ENCODE measurements at places on chromosomes 3 and 15.

DNA sequence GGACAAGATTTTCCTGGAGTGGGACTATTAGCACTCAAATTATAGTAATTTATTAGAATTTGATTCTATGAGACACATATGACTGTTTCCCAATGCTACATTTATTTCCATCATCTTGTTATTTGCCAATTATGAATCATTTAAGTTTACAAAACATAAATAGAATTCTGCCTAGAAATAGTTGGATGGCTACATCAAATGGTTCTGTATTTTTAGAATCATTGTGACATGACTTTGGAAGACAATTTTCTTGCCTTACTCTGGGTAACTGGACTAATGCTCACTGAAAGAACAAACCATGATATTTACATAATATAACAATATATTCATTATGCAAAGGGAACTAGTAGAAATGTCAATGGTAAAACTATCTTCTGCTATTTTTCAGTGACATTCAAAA lies 173.5 kb downstream of the ZIC1 start:
- DNase-seq, result no peak

DNA sequence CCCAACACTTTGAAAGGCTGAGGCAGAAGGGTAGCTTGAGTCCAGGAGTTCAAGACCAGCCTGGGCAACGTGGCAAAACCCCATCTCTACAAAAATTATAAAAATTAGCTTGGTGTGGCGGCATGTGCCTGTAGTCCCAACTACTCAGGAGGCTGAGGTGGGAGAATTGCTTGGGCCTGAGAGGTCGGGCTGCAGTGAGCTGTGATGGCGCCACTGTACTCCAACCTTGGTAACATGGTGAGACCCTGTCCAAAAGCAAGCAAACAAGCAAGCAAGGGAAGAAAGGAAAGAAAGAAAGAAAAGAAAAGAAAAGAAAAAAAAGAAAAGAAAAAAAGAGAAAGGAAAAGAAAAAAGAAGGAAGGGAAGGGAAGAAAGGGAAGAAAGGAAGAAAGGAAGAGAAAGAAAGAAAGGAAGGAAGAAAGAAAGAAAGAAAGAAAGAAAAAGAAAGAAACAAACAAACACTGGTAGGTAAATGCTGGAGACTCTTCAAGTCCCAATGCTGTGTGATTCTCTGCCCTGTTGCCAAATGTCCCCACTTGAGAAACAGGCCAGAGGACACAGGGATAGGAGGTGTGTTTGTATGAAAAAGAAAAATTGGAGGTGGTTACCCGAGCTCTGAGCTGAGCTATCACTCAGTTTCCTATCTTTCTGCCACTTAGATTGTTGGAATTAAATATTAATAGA lies 121.1 kb downstream of the RAB11A start:
- DNase-seq, result no peak

GRCh38 chr15:85706779-85707518 lies 87.8 kb downstream of the KLHL25 start:
- peak; percentile 51 for DNase-seq

DNA sequence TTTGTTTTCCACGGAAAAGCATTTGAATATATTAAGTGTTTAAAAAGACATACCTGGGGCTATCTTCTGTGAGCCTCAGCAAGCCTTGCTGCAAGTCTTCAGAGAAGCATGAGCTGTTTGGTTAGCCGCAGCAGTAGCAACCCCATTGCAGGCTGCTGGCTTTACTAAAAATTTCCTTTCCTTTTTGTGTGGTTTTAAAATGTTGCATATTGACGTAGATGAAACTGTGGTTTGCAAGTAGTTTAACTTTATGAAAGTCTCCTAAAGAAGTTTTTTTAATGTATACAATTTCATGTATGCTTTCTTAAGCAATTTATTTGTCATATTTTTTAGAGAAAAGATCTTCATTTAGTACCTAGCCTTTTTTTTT lies at the start of gene GPR171:
GPR171 (minus strand) TSS at position 166 of the 370 bp plus-strand sequence. CDS start 3,830 bp downstream, outside the sequence.
- DNase-seq, result peak; percentile 75

DNA sequence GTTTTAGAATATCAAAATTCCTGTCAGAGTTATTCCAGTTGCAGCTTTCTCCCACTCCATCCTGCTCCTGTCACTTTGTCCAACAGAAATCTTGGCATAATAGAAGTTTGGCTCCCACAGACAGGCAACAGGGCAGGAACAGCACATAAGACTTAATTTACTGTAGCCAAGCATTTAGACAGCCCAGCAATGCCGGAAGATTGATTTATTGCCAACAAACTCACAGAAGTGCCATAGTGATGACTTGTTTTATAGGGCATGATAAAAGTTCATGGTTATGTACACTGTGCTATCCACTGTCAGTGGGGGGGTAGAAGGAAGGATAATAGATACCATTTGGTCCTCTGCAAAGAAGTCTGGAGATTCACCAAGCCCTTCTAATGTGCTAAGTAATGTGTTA lies 98.3 kb upstream of the CBLB start:
- DNase-seq, result no peak

GRCh38 chr3:149466192-149466591 lies 8.3 kb upstream of the TM4SF4 start:
- DNase-seq, result no peak

- no peak for DNase-seq
Observed at GRCh38 chr3:7657214-7658112, 796.5 kb downstream of the GRM7 start.

DNA sequence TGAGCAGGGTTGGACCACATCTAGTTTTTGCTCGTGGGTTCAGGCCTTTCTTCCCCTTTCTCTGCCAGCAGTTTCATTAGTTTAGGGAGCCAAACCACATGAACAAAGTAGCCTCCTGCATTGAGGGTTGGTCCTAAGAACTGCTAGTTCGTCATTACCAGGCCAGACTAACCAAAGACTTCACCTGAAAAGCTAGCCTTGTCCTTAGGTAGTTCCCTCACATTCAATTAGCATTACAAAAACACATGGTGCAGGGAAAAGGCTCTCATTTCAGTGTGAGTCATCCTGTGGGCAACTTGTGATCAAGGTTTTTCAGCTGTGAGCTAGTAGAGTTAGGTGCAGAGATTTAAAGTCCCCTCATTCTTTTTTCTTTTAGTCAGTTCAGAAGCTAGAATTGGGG lies 279.3 kb upstream of the CTNNB1 start:
- DNase-seq, result no peak

- DNase-seq, result no peak
Observed at GRCh38 chr15:39140060-39140604, 440.7 kb upstream of the THBS1 start.

- DNase-seq, result peak; percentile 22
Observed at GRCh38 chr3:188049606-188050530, 104.1 kb upstream of the LPP start.

- no peak for DNase-seq
Observed at GRCh38 chr15:70588613-70589012, 174.7 kb downstream of the UACA start.

- DNase-seq, result peak; percentile 77
Observed at GRCh38 chr3:51501833-51502561, 2.2 kb upstream of the DCAF1 start.

DNA sequence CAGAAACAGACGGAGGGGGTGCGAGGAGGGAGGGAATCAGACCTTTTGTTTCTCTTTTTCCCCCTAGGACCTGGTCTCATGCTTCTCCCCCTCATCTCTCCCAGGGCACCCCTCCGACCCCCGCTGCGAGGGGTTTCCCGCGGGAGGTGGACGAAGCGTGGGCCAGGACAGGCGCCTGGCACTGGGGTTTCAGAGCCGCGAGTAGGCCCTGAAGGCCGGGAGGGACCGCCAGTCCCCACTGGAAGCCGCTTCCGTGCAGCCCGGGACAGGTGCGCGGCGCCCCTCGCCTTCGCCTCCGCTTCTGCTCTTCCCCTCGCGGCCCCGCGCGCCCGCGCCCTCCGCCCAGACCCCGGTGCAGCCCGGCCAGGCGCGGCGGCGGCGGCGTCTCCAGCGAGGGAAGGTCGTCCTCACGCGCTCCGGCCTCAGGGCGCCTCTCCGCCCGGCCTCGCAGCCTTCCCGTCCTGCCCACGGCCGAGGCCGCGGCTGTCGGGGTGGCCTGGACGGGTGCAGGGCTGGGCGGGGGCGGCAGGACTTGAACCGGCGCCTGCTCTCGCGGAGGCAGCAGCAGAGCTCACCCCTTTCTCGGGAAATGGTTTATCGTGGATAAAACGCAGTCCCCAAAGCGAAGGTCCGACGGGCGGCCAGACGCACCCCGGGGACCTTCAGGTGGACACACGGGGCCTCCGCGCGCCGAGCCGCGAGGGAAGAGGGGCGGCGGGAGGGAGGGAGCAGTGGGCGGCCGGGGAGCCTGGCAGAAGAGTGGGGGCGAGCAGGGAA lies 31.5 kb upstream of the ADAMTS17 start:
- DNase-seq, result no peak

- DNase-seq, result no peak
Observed at GRCh38 chr3:156892701-156893100, 66.5 kb downstream of the LEKR1 start.

DNA sequence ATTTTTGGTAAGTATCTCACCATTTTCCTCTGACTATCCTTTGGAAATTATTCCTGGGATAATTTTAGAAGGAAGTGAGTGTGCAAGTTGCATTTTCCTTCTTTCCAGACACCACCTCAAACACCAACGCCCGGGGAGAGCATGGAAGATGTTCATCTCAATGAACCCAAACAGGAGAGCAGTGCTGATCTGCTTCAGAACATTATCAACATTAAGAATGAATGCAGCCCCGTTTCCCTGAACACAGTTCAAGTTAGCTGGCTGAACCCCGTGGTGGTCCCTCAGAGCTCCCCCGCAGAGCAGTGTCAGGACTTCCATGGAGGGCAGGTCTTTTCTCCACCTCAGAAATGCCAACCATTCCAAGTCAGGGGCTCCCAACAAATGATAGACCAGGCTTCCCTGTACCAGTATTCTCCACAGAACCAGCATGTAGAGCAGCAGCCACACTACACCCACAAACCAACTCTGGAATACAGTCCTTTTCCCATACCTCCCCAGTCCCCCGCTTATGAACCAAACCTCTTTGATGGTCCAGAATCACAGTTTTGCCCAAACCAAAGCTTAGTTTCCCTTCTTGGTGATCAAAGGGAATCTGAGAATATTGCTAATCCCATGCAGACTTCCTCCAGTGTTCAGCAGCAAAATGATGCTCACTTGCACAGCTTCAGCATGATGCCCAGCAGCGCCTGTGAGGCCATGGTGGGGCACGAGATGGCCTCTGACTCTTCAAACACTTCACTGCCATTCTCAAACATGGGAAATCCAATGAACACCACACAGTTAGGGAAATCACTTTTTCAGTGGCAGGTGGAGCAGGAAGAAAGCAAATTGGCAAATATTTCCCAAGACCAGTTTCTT lies 3.9 kb downstream of the NFKBIZ start:
- no peak for DNase-seq

DNA sequence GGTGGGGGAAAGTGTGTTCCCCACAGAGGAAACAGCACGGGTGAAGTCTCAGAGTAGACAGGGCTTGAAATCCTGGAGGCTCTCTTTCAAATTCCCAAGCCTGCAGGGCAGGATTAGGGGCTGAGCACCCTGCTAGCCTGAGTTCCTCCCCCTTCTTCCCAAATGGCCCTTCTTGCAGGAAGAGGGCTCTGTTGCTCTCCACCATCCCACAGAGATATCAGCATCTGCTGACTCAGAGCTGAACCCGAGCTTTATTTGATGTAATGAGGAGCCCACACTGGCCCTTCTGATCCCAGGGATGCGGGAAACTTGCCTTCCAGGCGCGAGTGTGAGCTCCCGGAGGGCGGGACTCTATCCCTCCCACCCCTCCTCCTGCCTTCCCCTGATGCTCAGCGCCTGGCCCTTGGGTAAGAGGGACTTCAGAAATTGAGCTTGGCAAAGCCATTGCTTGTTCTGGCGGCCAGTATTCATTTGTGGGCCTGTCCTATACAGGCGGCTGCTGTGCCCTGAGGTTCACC lies 1.4 kb upstream of the STRA6 start:
- no peak for DNase-seq

- peak; percentile 23 for DNase-seq
Observed at GRCh38 chr15:81939604-81940440, 106.0 kb downstream of the MEX3B start.

GRCh38 chr15:99977929-99978328 lies 244.7 kb upstream of the LYSMD4 start:
- no peak for DNase-seq

- no peak for DNase-seq
Observed at GRCh38 chr3:141093971-141094684, 43.0 kb downstream of the SPSB4 start.

- DNase-seq, result no peak
Observed at GRCh38 chr3:44359146-44359751, 20.7 kb downstream of the TCAIM start.

DNA sequence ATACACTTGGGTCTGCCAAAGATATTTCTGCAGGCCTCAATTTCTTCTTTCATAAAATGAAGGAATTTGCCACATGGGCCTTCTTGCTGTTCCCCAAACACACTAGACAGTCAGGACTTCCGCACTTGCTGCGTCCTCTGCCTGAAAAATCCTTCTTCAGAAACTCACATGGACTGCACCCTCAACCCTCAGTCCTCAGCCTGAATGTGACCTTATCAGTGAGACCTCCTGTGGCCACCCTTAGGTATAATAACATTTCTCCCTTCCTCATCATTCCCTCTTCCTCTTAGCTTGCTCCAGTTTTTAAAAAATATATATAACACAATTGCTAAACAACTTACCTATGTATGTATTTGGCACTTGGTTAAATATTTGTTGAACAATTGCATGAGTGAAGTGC lies 257.5 kb downstream of the MFSD1 start:
- no peak for DNase-seq

GRCh38 chr3:156957715-156958114 lies 131.6 kb downstream of the LEKR1 start:
- no peak for DNase-seq

- peak; percentile 40 for DNase-seq
Observed at GRCh38 chr3:129490273-129490675, 38.2 kb upstream of the RHO start.

DNA sequence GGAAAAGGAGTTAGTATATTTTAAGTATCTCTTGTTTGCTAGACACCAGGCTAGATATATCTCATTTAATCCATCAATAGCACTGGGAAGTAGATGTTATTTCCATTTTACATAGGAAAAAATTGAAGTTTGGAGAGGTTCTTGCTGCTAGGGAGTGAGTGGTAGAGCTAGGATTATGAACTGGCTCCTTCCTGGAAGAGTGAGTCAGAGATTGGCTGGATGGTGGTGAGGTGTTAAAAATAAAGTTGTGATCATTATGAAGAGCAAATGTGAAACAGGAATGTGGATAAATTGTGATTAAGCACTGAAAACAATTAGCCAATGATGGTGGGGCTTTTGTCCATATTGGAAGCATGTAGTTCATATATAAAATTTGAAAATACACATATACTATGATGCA lies 234.2 kb downstream of the WNT5A start:
- DNase-seq, result no peak

DNA sequence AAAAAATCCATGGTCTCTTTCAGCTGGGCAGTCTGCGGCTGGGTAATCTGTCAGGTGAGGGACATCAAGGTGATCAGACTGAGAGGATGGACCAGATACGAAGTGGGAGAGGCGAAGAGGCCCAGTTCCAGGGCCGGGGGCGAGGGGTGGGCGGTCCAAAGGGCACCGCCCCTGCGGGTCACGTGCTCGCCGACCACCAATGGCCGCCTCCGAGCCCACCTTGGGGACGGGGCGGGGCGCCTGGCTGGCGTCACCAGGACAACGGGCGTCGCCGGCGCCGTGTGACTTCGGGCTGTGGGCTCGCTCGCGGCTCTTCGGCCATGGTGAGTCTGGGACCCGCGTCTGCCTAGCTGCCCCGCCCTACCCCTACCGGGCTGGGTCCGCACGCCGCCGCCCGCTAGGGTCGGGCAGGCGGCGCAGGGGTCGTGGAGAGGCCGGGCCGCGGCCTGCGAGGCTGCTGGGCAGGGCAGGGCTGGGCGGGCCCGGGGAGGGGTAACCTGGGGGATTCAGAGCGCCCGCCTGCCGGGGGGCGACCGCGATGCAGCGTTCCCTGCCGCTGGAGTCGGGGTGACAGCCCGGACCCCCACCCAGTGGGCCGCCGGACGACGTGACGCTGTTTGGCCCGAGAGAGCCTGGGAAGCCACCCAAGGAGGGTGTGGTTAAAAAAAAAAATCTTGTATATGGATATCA lies at the start of gene FBXL2:
FBXL2 (plus strand) TSS at position 250 of the 690 bp plus-strand sequence; CDS start at position 321, 71 bp downstream.
- peak; percentile 30 for DNase-seq
